ENCODE measurements at places on chromosomes 7 and 10.

GRCh38 chr7:120070201-120070600, 202.8 kb upstream of the KCND2 start:
- no peak for DNase-seq

DNA sequence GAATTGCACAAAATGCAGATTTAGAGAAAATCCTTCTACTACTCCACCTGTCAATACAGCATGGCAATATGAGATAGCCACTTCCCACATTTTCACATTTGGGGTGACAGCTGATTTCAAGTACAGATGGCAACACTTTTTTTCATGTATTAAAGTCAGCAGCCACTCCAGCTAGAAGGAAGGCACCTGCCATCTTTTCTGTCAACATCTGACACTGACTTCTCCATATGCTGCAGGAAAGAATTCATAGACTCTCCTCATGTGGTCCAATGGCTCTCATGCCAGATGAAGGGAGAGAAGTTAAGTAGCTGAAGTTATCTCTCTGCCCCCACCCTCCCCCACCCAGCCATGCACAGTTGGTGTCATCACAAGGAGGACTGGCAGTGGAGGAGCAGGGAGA, 912.0 kb downstream of the SORCS1 start:
- DNase-seq, result no peak

DNA sequence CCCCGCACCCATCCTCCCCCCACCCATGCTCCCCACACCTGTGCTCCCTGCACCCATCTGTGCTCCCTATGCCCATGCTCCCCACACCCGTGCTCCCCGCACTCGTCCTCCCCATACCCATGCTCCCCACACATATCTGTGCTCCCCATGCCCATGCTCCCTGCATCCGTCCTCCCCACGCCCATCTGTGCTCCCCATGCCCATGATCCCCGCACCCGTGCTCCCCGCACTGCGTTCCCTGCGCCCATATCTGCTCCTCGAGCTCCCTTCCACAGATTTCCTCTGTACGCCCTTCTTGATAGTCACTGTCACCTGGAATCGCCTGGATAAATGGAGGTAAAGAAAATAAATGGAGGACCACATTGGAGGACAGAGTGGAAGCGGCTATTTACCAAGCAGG, 9.9 kb downstream of the DIP2C start:
- no peak for DNase-seq

GRCh38 chr10:123109466-123109865, 26.3 kb upstream of the HMX3 start:
- peak; percentile 69 for DNase-seq

- peak; percentile 92 for DNase-seq
Measured at GRCh38 chr7:92633211-92633906, 43.2 kb upstream of the FAM133B start.

DNA sequence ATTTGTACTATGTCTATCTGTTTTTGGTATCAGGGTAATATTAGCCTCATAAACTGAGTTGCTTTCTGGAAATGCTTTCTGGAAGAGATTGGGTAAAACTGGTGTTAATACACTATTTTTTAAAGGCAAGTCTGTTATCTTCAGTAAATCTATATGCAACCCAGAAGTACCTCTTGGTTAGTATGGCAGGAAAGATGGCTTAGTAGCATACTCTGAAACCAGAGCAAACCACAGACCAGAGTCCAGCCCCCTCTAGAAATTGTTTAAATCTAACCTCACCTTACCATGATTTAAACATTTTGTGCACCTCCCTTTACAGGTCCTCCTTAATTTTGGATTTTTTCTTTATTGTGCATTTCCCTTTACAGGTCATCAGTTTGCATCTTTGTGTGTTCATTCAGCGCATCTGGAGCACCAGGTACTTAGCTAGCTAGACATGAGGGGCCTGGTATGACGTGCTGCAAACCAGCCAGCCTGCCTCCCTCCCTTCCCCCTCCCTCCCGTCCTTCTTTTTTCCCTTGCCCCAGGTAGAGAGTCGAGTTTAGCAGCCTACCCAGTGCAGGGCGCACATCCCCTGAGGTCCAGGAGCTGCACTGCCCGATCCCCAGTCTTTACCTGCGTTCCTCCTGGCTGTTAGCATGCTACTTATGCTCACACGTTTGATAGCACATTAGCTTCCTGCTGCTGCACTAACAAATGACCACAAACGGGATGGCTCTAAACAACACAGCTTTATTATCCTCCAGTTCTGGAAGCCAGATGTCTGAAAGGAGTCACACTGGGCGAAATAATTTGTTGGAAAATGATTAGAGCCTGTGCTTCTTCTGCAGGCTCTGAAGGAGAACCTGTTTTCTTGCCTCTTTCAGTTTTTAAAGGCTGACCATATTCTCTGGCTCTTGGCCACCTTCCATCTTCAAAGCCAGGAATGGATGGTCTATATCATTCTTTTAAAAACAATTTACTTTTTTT, 299.9 kb upstream of the HABP2 start:
- no peak for DNase-seq

GRCh38 chr10:116730464-116731260, 11.7 kb downstream of the HSPA12A start:
- DNase-seq, result no peak

GRCh38 chr10:114773197-114773532, 48.4 kb upstream of the FHIP2A start:
- DNase-seq, result no peak

- no peak for DNase-seq
Measured at GRCh38 chr7:48316768-48317167, 145.5 kb downstream of the ABCA13 start.

- DNase-seq, result no peak
Measured at GRCh38 chr10:28993861-28994260, 295.0 kb upstream of the LYZL1 start.

DNA sequence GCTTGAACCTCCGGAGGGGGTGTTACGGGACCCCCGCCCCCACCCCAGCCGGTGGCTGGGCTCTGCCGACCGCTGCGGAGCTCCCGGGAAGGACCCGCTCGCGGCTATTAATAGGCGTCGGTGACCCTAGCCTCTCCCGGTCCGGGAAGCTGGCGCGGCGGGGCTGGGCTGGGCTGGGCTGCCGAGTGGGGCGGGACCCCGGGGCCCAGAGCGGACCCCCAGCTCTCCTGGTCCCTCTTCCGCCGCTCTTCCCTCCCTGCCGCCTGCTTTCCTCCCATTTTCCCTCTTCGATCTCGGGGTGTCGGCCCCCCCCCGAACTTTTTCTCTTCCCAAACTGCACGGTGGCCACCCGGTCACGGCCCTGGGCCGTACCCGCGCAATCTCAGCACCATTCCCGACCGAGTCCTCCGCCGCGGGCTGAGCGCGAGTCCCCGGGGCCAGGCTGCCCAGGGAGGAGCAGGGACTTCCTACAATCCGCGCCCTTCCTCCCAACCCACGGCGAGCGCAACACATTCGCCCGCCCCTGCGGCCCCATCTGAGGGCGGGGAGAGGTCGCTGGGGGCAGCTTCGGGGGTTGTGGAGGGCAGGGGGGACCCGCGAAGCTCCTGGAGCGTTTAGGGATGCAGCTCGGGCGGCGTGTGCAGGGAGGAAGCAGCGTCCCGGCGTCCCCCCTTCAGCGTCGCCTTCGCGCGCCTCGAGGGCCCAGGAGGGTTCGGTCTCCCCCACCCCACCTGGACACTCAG, 3.1 kb upstream of the ELFN1 start:
- no peak for DNase-seq

DNA sequence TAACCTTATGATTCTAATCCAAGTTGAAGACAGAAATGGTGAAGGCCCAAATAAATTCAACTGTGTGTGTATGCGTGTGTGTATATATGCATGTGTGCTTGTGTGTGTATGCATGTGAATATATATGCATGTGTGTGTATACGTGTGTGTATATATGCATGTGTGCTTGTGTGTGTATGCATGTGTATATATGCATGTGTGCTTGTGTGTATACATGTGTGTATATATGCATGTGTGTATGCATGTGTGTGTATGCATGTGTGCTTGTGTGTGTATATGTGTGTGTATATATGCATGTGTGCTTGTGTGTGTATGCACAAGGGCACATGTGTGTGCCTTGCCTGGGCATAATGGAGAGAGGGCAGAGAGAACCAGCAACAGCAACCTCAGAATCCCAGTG, 184.7 kb upstream of the PLPP4 start:
- DNase-seq, result no peak

DNA sequence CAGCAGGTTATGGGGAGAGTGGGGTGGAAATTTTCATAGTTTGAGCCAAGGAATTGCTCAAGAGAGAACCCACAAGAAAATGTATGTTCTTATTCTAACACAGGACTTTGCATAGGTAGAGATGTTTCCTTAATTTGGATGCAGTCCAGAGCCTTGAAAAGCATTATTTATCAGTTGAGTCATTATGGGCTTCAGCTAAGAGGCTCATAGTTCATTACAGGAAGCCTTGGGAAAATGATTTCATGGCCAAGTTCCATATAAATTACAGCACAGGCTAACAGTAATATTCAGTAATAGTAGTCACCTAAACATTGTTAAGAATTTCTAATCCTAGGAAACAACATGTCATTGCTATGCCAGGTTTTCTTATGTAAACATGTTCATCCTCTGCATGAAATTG, 131.1 kb upstream of the PTPRZ1 start:
- DNase-seq, result peak; percentile 85

GRCh38 chr10:123996302-123996701, 97.1 kb downstream of the CHST15 start:
- DNase-seq, result no peak

DNA sequence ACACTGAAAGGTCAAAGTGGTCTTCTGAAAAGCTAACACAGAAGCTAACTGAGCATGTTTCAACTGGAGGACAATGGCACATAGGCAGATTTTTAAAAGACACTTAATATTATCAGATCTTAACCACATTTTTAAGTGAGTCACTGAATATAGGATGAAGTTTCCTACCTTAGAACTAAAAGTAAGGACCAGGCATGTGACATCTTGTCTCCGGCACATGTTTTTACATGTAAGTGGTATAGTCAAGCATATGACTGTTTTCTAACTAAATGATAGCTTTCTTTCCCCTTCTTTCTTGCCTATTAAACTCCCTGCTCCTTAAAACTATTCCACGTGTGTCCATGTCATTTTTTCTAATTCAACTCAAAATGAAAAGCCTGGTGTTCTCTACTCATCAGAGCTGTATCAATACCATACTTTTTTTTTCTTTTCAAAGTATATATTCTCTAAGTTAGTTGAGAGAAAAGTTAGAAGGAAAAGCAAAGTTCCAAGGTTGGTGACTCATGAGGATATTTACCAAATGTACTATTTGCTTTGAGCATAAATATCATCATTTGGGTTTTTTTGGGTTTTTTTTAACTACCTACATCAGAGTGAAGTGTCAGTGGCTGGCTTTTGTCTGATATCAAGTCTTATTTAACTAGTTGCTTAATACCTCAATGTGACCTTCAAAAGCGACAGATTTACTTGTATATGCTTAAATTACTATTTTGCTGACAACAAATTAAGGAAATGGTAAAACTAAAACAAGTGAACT, 127.5 kb downstream of the CRPPA start:
- DNase-seq, result peak; percentile 95

DNA sequence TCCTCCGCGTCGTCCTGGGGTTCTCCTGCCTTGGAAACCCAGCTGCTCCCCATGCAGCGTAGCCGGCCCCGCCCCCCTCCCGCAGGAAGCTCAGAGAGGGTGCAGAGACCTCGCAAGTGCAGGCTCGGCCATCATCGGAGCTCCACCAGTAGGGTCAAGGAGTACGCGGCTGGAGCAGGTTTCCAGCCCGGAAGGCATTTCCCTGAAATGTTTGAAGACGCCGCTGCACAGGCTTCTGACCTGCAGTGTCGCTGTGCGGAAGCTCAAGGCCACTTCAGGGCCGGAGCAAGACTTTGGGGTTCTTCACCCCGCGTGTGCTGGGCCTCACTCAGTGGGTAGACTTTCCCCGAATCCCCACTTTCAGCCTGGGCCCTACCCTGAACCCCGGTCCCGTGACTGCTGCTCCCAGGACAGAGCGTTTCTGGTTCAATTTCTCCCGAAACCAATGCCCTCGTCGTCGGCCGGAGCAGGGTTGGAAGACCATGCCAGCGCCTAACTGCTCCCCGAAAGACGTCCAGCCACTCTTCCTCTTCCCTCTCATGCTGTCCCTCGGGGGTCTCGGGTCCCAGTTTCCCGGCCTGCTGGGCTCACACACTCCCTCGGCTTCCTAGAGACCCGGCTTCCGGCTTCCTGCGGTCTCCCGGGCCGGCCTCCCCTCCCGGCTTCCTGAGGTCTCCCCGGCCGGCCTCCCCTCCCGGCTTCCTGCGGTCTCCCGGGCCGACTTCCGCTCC, 52.1 kb downstream of the INSIG1 start:
- no peak for DNase-seq

All from foreskin keratinocyte (primary cell).